Omental fat pad (tissue), 4 donors: ENCODE measurements at places on chromosomes 16 and 17.

DNA sequence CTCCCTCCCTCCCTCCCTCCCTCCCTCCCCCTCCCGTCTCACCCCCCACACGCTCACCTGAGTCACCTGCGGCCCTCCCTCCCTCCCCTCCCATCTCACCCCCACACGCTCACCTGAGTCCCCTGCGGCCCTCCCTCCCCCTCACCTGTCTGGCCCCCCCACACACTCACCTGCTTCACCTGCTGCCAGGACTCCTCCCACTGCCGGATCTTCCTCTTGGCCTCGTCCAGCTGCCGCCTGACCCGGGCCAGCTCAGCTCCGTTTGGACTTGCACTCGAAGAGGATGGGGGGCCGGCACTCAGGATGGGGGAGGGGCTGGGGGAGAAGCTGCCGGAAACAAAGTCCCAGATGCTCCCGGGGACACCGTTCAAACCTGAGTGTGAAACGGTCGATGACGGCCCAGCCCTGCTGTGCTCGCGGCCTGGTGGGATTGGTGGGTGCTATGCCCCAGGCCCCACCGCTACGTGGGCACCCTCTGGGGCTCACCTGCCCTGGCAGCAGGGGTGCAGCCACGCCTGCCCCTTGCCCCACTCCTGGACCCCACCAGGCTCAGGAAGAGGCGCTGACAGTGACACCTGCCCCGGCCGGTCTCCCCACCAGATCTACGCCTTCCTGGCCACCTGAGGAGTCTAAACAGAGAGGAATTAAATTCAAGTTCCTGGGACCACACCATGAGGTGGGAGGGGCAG lies 15.9 kb downstream of the GNPTG start:
- no peak for DNase-seq

DNA sequence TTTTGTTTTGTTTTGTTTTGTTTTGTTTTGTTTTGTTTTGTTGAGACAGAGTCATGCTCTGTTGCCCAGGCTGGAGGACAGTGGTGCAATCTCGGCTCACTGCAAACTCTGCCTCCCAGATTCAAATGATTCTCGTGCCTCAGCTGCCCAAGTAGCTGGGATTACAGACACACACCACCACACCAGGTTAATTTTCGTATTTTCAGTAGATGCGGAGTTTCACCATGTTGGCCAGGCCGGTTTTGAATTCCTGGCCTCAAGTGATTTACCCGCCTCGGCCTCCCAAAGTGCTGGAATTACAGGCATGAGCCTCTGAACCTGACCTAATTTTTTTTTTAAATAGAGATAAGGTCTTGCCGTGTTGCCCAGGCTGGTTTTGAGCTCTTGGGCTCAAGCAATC lies 46.5 kb downstream of the CACNG3 start:
- DNase-seq: no peak

DNA sequence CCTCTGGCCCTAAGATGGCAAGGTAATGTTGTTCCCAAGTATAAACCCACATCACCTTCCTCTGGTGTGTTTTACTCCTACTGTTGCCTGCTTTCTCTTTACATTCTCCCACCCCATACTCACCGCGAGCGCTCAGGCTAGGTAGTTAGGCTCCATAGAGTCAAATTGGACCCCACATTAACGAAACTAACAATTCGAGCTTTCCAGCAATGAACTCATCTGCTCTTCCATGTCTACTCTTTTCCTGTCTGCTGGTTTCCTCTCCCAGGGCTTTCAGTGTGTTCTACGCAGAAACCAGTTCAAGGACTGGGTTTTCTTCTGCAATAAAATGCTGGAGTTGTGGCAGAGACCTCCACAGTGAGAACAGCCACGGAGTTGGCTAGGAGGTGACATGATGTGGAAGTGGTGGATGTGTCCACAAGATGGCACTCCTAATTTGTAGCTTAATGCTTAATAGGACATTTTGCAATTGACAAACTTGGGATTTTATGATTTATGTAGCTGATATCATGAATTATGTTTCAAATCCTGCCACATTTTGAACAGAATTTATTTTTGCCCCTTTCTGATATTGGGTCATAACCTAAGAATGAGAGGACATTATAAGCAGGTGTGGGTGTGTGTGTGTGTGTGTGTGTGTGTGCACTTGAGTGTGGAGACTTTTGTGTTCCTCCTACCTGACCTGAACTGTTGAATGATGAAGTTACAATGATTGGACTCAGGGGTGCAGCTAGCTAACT lies 2.2 kb upstream of the UQCRC2 start:
- DNase-seq: no peak

- peak; percentile 54 for DNase-seq
These were observed at the start of gene GFER for GRCh38 chr16:1983544-1984346. GFER (plus strand) TSS chr16:1984193; CDS start chr16:1984219, 26 bp downstream.

DNA sequence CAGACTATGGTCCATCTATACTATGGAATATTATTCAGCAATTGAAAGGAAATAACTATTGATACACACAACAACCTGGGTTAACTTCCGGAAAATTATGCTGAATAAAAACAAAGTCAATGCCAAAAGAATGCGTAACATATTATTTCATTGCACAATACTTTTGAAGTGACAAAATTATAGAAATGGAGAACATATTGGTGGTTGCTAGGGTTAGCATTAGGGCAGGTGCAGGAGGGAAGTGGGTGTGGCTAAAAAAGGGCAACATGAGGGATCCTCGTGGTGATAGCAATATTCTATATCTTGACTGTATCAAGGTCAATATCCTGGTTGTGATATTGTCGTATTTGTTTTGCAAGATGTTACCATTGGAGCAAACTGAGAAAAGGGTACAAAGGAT lies 34.9 kb downstream of the PIK3R5 start:
- no peak for DNase-seq

DNA sequence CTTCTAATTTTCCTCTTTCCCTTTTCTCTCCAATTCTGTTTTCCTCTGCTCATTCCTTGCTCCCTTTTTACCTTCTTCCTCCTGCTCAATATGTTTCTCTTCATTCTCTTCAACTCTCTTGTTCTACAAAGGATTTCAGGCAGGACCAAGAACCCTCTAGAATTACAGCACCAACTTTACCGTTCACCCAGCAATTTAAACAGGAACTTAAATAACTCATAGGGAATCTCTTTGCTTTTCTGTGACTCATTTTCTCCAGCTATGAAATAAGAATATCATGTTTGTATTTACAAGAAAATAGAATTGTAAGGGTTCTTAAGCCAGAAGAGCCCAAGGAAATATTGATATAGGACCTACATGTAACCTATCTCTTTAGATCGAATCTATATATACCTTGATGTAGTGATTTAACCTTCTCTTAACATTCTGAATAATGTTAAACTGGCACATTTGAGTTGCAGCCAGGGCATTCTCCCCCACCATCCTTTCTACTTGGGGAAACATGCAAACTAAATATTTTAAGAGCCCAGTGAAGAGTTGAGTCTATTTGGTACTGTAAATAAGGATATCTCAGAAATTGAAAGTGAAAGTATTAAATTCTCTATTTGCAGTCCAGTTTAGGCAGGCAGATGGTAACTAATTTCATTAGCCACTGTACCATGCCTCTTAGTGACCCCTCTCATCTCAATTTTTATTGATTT lies 137.0 kb downstream of the ANKFN1 start:
- no peak for DNase-seq

- no peak for DNase-seq
These were observed 37.5 kb upstream of the SNN start for GRCh38 chr16:11630768-11631056.

- DNase-seq: no peak
These were observed 72.8 kb downstream of the SOCS1 start for GRCh38 chr16:11183035-11183812.

DNA sequence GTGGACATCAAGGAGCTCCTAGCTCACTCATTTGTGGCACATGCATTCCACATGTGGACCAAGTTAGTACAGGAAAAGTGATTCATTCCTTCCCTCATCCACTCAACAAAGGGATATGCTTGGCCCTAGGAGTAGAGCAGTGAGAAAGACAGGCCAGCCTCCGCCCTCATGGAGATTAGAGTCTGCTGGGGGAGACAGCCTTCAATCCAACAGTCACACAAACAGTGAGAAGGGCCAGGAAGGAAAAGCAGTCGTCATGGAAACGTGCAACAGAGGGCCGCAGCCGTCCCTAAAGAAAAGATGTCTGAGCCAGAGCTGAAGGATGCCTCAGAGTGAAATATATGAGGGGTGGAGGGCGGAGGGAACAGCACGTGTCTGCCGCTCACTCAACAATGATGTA lies 109.9 kb downstream of the VPS53 start:
- DNase-seq: no peak

- DNase-seq: no peak
These were observed 75.5 kb upstream of the IRX6 start for GRCh38 chr16:55248494-55248893.

DNA sequence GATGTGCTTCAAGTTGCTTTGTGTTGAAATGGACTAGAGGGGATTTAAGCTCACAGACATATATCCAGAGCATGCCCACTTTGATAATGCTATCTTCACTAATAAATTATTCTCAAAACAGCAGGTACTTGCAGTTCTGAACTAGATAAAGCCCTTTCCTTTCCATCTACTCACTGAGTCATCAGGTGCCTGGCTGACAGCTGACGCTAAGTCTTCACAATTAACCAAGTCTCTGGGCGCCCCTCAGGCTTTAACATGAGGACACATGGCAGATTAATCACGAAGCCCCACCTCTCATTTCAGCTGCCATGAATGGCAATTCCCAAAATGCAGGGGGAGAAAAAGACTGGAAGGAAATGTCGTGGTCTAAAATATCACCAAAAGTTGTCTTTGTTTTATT lies 29.5 kb upstream of the CRISPLD2 start:
- DNase-seq: no peak
